ENCODE measurements at places on chromosomes 1 and 21. TPM values are rescaled to one million over a fixed set of nuclear protein-coding genes. Genes with fewer than 3 reads are reported as not detected.

PADI6 gene
- total RNA-seq: not detected

UBASH3A gene
- not detected for total RNA-seq

OR2L3 gene
- total RNA-seq: not detected

KCNK1 gene
- total RNA-seq: 18.7 TPM

GRCh38 chr21:31459457-31459856 lies 115.4 kb upstream of the TIAM1 start:
- H3K36me3 ChIP-seq: peaks cover 9% of the 10 kb centered on the region
- H3K27me3 ChIP-seq: no peaks in the 10 kb centered on the region
- DNase-seq: no peak

DNA sequence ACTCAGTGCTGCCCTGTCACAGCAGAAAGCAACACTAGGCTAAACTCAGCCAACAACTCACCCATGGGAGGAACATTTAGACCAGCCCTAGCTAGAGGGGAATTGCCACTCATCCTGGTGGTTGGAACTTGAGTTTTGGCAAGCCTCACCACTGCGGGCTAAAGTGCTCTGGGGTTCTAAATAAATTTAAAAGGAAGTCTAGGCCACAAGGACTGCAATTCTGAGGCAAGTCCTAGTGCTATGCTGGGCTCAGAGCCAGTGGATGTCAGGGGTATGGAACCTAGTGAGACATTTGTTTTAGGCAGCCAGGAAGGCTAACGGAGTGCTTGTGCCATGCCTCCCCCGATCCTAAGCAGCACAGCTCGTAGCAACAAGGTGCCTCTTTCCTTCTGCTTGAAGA lies 78.0 kb downstream of the RGS13 start:
- no peaks in the 10 kb centered on the region for H3K27me3 ChIP-seq
- H3K36me3 ChIP-seq: no peaks in the 10 kb centered on the region
- no peak overlapping the region for H3K4me3 ChIP-seq
- no peak for DNase-seq
- no peak overlapping the region for H3K27ac ChIP-seq
- H3K4me1 ChIP-seq: peaks cover 3% of the 10 kb centered on the region

DNA sequence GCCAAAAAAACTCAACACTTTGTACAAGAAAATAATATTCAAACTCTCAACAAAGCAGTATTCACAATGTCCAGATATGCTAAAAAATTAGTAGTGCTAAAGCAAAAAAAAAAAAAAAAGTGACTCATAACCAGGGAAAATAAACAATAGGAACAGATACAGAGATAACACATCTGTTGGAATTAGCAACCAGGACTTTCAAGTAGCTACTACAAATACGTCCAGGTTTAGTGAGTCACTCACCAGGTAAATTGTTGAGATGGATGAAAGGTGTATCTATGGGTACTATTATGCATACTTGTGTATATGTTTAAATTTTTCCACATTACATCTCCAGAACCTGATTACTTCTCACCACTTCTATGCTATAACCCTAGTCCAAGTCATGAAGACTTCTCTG lies 144.8 kb upstream of the SLC35F3 start:
- H3K27ac ChIP-seq: no peak overlapping the region
- no peaks in the 10 kb centered on the region for H3K36me3 ChIP-seq
- peaks cover 47% of the 10 kb centered on the region for H3K27me3 ChIP-seq
- no peak overlapping the region for H3K4me3 ChIP-seq
- H3K4me1 ChIP-seq: no peaks in the 10 kb centered on the region

DNA sequence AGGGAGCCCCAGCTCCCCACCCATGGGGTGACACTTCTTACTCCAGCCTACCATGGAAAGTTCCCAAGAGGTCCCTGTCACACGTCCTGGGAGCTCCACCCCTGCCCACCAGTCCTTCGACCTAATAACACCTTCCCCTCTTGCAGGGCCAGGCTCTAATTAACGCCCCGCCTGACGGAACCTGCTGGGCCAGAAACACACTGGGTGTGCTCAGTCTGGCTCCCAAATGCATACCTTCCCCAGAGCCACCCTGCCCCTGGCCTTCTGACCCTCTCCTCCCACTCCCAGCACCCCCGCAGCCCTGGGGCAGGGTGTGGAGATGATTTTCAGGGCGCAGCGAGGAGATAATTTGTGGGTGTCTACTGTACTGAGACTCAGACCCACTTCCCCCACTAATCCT lies 20.6 kb downstream of the PGLYRP3 start:
- H3K4me3 ChIP-seq: peak overlapping the region; percentile 80
- H3K36me3 ChIP-seq: no peaks in the 10 kb centered on the region
- peak overlapping the region; percentile 90 for H3K27ac ChIP-seq
- H3K27me3 ChIP-seq: peaks cover 4% of the 10 kb centered on the region

DNA sequence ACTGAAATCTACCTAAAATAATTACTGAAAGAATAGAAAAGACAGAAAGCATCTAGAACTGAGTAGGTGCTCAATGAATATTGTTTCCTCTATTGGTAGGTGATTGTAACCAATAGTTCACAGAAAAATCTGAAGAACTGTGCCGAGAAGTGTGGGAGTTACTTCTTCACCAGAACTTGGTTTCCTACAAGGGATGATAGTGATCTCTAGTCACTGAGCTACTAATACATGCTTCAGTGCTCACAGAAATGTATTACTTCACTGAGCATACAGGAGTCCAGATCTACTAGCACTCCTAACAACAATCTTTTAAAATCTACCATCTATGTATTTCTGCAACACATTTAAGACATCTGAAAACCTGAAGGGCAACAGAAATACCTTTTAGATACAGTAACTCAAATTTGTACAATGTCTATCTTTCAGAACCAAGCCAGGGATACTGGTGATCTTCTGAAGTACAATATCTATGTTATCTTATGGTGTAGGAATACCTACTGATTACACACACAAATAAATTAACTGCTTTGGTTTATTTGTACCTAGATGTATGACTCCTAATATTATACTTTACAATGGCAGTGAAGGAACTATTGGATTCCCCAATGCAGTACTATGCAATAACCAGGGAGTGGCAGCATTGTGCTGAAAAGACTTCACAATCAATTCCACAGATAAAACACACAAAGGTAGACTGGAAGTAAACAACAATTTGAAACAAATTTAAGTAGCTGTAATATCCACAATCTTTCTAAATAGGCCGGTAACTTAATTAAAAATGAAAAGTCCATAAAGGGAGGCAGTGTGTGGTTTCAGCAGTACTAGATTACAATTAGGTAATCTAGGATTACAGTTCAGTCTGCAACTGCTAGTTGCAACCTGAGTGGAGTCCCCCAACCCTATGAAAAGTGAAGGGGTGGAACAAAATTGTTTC lies 243.0 kb downstream of the SLC45A1 start:
- no peak overlapping the region for H3K4me3 ChIP-seq
- peak overlapping the region; percentile 20 for H3K27ac ChIP-seq
- no peaks in the 10 kb centered on the region for H3K27me3 ChIP-seq

- DNase-seq: no peak
- H3K27me3 ChIP-seq: peaks cover 6% of the 10 kb centered on the region
- peaks cover 4% of the 10 kb centered on the region for H3K4me1 ChIP-seq
- H3K36me3 ChIP-seq: no peaks in the 10 kb centered on the region
Measured at GRCh38 chr21:42367367-42368165, 1.2 kb upstream of the TFF1 start.

DNA sequence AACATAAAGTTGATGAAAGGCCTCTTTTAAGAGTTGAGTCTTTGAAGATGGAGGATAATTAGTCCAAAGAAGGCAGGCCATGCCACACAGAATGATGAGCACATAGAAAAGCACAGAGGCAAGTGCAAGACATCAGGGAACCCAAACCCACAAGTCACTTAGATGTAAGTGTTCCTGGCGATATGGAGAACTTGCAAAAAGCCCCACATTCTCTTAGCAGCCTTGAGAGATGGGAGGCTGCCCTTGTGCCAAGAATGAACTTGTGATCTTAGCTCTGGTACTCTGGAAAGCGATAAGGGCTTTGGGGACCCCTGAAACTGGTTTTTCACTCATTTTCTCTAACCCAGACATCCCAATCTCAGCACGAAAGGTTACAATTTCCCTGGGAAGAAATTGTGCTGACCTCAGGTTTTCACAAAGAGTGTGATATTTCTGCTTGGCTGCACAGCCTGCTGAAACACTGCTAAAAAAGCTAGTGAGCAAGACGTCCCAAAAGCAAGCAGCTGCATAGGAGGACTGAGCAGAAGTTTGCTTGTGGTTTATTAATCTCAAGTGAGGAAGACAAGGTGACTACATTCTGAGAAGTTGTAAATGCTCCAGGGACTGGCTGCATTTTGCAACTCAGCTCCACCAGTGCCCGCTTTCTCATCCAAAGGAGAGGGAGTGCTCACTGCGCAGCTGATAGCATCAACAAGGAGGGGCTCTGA lies 496.9 kb upstream of the CAMK1G start:
- no peak overlapping the region for H3K4me3 ChIP-seq
- no peak overlapping the region for H3K27ac ChIP-seq
- H3K4me1 ChIP-seq: no peaks in the 10 kb centered on the region
- no peaks in the 10 kb centered on the region for H3K27me3 ChIP-seq
- no peak for DNase-seq

DNA sequence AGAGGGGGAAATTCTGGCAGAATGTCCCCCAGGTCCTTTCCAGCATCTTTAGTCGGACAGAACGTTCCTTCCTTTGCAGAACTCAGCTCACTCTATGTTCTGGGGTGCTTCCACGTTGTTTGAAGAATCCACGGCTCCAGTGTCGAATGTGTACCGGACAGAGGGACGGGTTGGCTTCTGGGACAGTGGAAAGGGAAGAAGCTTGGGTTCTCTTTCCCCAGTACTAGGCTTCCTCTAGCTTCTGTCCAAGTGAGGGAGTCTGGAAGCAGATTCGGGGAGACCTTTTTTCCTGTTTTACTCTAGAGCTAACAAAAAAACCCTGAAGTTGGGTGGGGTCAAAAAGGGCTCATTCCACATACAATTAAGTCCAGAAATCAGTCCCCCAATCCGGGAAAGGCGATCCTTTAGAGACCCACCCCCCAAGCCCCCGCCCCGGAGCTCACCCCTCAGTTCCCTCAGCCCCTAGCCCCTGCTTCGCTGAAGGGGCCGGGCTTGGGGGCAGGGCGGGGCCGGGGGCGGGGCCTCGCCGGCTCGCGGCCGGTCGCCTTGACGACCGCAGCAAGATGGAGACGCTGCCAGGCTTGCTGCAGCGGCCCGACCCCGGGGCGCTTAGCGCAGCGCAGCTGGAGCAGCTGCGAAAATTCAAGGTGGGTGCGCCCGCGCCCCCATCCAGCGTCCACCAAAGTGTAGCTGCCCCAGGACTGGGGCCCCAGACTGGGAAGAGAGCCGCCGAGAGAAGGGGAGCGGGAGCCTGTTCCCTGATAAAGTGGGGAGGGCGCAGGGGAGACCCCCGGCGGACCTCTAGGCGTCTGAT lies at the start of gene RIIAD1:
Gene RIIAD1, plus strand, starts transcription at position 549 of the 814 bp plus-strand sequence. Its CDS starts 15 bp downstream, at position 564.
- peak within 1 kb of the TSS; percentile 67 for H3K27ac ChIP-seq
- peak within 1 kb of the TSS; percentile 82 for H3K4me3 ChIP-seq
- no peak for DNase-seq
- H3K27me3 ChIP-seq: peaks cover 86% of the 10 kb centered on the region
- peaks cover 24% of the 10 kb centered on the region for H3K4me1 ChIP-seq

DNA sequence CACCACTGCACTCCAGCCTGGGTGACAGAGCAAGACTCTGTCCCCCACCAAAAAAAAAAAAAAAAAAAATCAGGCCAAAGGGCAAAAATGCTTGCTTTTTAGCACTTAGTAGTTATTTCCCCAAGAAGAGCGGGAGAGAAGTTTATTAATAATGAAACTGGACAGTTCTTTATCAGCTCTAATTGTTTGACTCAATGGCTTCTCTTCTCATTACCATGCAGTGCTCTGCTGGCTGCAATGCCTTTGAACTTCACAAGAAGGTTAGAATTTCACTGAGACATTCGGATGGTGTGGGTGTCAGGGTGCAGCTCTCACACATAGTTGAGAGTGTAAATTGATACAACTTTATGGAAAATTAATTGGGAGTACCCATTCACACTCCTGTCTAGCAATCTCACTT lies 63.7 kb downstream of the EDARADD start:
- no peak overlapping the region for H3K4me3 ChIP-seq
- no peak for DNase-seq
- H3K36me3 ChIP-seq: peaks cover 29% of the 10 kb centered on the region
- H3K4me1 ChIP-seq: peaks cover 13% of the 10 kb centered on the region

Data from type B pancreatic cell (in vitro differentiated cells).